Tibial artery (tissue), 4 donors: ENCODE measurements at places on chromosomes 3 and 15.

DNA sequence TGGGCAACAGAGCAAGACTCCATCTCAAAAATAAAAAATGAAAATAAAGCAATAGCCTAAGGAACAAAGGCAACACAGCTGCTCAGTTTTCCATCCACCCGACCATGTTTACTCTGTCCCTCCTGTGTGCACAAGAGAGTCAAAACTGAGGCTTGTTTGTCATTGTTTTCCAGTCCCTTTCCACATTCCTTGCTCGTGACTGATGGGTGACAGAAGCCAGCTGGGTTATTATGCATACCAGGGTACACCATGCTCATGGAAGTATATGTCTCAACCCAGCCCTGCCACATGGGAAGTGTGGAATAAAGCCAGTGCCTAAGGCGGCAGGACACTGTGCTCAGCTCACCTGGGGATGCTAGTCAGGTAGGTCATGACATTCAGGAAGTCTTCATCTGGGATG is 49.5 kb downstream of the MCF2L2 start:
- no peak for DNase-seq

DNA sequence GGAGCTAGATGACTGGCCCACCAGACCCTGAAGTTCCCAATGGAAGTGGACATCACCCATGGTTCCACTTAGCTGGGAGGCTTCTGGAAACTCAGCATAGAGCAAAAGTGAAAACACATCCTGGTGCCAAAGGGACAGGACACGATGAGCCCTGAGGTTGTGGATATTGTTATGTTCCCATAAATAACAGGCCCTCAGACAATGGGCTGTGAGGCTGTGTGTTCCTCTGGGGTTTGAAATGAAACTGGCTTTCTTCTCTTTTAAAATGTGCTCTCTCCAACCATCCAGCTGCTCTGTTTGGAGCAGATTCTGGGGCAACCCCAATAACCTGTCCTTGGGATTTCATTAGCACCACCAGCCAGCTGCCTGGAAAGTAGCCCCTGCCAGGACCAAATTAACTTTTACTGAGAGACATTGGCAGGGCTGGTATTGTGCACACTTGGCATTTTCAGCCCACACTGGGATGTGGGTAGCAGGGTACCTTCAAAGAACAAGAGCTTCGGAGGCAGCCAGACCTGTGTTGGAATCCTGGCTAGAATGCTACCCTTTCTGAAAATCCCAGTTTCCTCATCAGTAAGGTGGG is 97.5 kb downstream of the DNAJB8 start:
- no peak for DNase-seq

- DNase-seq, result peak; percentile 35
These were observed 23.3 kb downstream of the CCDC13 start for GRCh38 chr3:42749753-42750231.

- DNase-seq, result no peak
These were observed 247.8 kb upstream of the MCTP2 start for GRCh38 chr15:93983526-93983925.

DNA sequence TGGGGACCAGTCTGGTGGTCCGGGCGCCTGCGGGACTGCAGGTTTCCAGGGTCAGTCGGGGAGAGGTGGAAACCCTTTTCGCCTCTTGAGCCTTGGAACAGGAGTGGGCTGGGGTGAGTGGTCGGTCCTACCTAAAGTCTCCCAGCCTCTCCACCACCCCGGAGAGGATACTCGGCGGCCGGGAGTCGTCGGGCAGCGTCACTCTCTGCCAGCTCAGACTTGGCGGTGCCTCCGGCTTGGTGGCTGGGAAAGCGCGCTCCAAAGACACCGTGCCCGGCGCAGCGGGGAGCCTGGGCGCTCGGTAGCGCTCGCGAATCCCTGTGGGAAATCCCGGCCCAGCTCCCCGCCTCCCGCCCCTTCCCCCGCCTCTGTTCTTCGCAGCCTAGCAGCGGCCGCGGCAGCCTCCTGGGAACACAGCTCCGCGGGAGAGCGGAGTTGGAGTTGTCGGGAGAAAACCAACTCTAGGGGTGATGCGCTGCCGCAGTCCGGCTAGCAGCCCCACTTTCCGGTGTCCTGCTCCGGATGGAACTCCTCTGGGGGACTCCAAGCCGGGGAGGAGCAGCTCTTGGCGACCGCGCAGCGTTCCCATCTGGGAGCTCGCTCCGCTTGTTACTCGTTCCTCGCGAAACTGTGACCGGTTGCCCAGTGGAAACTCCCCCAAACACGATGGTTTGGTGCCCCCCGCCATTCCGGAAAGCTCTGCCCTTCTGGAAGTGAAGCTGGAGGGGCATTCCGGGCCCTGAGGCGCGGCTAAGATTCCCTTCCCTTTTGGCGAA is 1.4 kb downstream of the EPHB1 start:
- no peak for DNase-seq

- DNase-seq, result no peak
These were observed 301.7 kb downstream of the NTRK3 start for GRCh38 chr15:87954793-87955192.

DNA sequence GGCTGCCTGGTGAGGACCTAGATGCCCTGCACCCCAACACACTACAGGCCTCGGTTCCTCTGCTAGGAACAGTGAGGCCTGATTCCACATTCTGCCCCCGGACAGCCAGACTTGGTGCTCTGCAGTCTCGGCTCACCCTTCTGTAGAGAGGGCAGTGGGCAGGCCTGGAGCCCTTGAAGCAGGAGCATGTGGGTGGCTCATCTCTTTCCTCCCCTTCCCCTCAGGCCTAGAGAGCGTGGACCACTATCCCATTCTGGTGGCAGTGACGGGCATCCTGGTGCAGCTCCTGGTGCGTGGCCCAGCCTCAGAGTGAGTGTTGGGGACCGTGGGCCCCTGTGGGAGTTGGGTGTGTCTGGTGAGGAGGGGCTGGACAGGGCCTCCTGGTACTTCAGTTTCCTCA is 3.3 kb downstream of the AMIGO3 start:
- no peak for DNase-seq

- DNase-seq, result no peak
These were observed 58.9 kb upstream of the FLNB start for GRCh38 chr3:57949344-57949743.

- no peak for DNase-seq
These were observed 63.9 kb upstream of the TSC22D2 start for GRCh38 chr3:150344079-150344759.

DNA sequence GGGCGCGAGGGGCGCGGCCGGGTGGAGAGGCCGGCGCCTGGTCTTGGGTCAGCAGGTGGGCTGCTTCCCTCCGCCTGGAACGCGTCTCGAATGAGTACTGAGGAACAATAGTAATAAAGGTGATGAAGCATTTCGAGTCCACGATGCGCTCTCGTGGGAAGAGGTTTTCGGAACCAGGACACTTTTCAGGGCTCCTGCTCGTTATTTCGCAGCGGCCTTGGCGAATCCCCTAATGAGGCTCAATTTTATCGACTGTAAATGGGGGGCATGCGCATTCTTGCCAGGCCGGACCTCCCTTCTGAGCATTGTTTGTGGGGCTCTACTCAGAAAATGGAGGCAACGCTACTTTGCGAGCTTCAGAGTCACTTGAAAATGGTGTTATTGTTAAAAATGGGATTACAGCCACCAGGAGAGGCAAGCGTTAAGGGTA is 1.2 kb downstream of the NR2C2 start:
- DNase-seq, result no peak

DNA sequence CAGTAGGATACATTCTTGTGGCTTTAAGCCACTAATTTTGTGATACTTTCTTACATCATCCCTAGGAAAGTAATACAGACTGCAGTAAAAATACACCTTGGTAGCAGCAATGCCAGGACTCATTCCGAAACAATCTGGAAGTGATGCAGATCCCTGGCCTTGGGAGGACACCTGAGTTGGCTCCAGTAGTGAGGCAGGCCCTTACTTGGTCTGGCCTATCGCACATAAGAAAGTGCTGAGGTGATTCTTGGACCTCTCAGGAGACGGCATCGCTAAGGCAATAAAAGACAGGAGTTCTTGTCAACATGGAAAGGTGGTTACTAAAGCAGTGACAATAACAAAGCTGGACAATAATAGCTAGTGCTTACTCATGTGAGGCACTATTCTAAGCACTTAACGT is 126.5 kb downstream of the SUCNR1 start:
- no peak for DNase-seq

- DNase-seq, result no peak
These were observed 25.2 kb downstream of the RASGRF1 start for GRCh38 chr15:79065361-79065705.

DNA sequence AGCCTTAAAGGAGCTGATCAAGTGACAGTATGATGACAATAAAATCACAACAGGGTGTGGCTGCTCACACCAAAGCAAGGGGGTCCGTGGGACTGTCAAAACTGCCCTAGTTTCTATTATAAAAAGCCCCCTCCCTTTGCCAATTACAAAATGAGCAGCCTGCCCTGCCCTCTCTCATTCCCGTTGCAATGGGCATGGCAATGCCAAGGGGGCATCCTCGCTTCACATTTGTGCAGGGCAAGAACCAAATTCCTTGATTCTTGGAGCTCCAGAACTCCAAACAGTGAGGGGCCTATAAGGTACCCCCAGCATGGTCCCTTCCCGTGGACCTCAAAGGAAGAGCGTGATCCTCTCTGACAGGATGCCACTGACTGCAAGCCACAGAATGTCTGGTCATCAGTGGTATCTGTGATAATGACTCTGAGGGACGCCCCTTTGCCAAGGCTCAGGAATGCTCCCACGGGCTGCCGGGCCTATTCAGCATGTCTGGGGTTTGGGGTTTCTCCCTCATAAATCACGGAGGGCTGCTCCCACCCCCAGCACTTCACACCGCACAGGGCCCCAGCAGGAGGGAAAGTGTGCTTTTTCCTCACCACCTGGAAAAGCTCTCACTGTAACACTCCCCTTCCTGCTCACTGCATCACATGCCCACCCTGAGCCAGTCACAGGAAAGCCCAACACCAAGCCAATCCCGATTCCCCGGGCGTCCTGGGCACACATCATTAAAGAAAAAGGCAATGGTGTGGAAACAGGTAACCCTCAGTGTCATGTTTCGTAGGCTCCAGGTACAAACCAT is 105.1 kb upstream of the TRPM1 start:
- no peak for DNase-seq

DNA sequence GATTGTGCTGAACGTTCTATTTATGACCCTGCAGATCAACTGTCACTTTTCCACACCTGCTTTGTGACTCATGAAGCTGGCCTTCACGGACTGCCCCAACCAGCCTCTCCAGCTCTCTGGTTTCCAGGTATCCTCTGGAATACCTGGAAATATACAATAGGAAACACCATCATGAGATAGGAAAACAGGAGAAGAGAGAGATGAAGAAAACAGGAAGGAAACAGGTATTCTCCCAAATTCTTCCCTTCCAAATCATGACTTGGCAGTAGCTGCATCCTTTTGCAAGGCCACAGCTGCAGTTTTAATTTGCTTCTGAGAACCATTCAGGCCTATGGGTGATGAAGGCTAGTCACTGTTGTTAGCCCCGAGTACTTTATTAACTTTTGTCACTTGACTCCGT is 909.1 kb downstream of the EPHA3 start:
- DNase-seq, result no peak

DNA sequence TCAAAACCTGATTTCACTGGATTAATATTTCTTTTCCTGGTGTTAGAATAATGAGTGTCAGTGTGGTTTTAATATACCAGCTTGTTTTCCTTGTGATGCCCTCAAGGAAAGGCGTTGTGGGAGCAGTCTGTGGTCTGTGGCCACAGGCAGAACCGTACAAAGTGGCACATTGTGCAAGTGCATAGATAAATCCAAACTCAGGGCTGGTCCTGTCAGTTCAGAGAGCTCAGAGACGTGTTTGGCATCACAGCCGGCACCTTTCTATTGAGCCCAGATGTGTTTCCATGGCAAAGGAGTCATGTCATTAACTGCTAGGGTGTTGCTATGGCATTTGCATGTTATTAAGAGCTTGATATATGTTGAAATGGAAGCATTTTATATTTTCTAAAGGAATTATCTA is 289.9 kb upstream of the RASGRP1 start:
- DNase-seq, result no peak

GRCh38 chr3:65936908-65937638 is 101.6 kb downstream of the MAGI1 start:
- no peak for DNase-seq

DNA sequence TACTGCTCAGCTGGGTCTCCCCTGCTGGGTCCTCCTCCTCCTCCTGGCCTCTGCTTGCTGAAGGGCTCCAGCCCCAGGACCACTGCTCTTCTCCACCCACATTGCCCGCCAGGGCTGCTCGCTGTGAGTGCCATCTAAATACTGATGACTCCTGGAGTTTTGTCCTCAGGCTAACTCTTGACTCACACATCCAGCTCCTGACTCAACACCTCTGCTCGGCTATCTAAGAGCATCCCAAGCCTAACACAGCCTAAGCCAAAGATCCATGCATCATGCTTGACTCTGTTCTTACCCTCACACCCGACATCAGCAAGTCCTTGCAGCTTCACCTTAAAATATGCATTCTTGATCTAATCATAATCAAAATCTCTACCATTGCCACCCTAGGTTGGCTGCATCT is 260.2 kb downstream of the KLF13 start:
- no peak for DNase-seq

GRCh38 chr15:69663982-69664381 is 211.4 kb downstream of the RPLP1 start:
- DNase-seq, result no peak

- no peak for DNase-seq
These were observed 12.9 kb downstream of the C15orf62 start for GRCh38 chr15:40782609-40783227.

DNA sequence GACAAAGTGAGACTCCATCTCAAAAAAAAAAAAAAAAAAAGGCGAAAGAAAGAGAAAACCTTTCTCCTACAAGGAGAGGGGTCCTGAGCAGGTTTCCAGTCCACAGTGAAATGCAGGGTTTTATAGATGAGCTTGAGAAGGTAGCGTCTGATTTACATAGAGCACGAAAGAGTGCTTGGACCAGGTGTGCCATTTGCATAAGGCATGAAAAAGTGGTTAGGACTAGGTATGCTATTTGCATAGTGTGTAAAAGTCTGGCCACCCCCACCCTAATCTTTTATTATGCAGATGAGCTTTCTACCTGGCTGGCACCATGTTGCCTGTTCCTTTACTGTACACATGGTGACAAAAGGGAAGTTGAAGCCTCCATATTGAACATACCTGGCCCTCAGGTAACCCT is 13.6 kb upstream of the RNU6-1 start:
- no peak for DNase-seq

- DNase-seq, result no peak
These were observed 49.5 kb downstream of the ST6GAL1 start for GRCh38 chr3:186979852-186980251.

GRCh38 chr3:18177271-18177670 is 247.9 kb downstream of the SATB1 start:
- no peak for DNase-seq

- DNase-seq, result no peak
These were observed 72.9 kb upstream of the NDN start for GRCh38 chr15:23760024-23760423.

DNA sequence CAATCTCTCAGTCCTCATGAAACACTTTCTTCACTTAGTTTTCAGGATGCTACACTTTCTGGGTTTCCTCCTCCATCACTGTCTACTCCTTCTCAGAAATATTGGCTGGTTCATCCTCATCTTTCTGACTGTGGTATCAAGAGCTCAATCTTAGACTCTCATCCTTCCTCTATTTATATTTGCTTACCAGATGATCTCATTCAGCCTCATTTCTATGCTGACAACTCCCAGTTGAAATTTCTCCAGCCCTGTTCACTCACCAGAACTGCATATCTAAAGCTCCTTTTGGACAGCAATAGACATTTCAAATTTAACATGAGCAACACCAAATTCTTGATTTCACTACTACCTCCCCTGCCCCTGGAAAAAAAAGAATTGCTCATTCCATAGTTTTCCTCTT is 48.0 kb upstream of the FBN1 start:
- no peak for DNase-seq

GRCh38 chr3:124351430-124352148 is 359.7 kb upstream of the ROPN1 start:
- no peak for DNase-seq
